WTC11 (cell line): ENCODE measurements at places on chromosomes 7 and 10.

GRCh38 chr10:78762086-78762630, 306.6 kb upstream of the ZMIZ1 start:
- no peak for DNase-seq

GRCh38 chr7:94409200-94409948, 14.7 kb downstream of the COL1A2 start:
- no peak for DNase-seq

GRCh38 chr10:73522263-73522662, 26.4 kb upstream of the PPP3CB start:
- no peak for DNase-seq

- DNase-seq: peak; percentile 52
These were observed 752 bp downstream of the KLF14 start for GRCh38 chr7:130732980-130733930.

DNA sequence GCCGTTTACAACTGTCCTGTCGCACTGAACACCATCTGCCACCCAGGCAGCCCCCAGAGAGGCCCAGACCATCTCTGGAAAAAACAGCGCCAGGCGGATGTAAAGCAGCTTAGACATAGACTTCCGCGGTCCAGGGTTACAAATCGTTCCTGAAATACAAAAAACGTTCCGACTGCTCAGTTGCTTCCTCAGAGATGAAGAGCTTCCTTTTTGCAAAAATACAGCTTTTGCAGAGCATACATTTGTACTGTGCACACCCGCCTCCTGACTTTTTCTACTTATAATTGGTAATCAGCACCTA, 11.4 kb downstream of the DAGLB start:
- no peak for DNase-seq

DNA sequence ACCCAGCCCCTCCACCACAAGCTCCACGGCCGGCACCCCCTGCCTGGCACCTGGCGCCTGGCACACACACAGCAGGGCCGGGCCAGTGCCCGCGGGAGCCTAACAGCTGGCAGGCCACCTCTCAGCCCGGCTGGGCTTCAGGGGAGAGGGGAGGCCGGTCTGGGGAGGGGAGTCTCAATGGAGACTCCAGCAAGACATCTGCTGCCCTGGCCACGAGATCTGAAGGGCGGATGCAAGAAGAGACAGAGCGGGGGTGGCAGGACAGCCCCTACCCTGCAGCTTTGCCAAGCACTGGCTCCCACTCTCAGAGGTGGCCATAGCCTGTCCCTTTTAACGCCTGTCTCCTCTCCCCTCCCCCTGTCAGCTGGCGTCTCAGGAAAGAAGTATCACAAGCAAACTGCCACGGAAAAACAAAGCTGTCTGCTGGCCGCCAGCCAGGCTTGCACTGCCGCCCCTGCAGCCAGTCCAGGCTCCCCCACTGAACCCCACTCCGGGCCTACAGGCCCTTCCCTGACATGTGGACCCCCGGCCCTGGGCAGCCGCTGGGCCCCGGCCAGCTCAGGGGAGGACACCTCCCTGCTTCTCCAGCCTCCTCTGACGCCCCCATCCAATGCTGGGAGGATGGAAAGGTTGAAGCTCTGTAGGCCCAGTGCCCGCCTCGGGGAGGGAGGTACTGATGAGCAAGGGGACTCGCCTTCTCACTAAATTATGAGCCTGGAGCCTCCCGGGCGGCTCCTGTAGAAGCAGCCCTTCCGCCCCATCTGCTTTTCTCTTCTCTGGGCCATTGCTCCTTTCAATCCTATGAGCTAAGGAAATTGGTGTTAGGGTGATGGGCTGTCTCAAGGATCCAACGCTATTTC, 178.4 kb downstream of the ARHGAP12 start:
- DNase-seq: no peak

GRCh38 chr10:64586934-64587503, 1065.8 kb downstream of the REEP3 start:
- no peak for DNase-seq

- DNase-seq: no peak
These were observed 15.7 kb upstream of the ZNF467 start for GRCh38 chr7:149789101-149789500.

- DNase-seq: no peak
These were observed 18.4 kb downstream of the TRIM24 start for GRCh38 chr7:138478499-138478908.

- no peak for DNase-seq
These were observed 22.2 kb upstream of the SH2B2 start for GRCh38 chr7:102264367-102264891.

DNA sequence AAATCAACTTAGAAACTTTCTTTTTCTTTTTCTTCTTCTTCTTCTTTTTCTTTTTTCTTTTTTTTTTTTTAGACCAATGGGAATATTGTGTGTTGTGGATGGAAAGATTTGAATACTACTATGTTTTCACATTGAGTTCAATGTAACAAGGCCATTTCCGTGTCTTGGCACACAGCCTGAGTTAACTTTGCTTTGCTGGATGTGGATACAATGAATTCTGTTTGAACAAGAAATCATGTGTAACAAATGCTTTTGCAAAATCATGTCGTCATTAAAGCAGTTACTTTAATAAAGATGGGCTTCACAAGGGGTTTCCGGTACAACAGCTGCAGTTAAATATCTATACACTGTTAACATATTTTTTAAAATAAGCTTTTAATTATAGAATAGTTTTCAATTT, 13.5 kb upstream of the ENTPD1 start:
- no peak for DNase-seq

DNA sequence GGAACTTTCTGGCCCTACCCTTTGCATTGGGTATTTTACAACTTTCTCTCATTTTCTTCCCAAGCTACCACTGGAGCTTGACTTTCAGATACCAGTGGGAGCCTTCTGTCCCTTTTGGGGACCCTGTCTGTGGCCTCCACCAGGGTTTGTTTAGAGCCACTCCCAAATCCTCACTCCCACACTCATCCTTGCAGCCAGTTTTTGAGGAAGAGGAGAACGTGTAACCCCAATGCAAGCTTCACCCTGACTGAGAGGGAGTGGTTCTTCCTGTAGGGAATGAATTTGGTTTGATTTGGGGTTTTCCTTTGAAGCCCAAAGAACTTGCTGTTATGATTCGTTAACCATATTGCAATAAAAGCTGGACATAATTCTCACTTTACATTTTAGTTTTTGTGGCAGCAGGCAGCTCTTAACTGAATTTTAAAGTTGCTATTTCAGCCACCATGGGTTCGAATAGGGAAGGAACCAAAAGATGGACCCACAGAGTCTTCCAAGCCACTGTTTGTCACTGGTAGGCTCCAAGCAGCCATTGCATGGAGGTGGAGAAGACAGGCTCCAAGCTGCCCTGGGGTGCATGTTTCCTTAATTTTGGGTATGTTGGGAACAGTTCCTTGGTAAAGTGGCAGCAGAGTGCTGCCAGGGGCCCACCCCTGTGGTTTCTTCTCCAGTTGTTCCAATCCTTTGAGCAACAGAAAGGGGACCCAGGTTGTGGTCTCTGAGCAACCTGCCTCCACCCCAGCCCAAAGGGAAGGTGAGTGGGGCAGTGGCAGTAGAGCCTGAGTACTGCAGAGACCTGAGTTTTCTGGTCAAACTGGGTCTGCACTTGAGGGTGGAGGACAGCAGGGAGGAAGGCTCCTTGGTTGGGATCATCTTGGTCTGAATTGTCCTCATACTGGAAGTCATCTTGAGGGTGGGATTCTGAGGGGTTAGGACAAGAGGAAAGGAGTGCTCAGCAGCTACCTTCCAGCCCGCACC, 5.1 kb downstream of the EVX1 start:
- DNase-seq: no peak

GRCh38 chr7:30843741-30844482, 67.7 kb upstream of the AQP1 start:
- no peak for DNase-seq

DNA sequence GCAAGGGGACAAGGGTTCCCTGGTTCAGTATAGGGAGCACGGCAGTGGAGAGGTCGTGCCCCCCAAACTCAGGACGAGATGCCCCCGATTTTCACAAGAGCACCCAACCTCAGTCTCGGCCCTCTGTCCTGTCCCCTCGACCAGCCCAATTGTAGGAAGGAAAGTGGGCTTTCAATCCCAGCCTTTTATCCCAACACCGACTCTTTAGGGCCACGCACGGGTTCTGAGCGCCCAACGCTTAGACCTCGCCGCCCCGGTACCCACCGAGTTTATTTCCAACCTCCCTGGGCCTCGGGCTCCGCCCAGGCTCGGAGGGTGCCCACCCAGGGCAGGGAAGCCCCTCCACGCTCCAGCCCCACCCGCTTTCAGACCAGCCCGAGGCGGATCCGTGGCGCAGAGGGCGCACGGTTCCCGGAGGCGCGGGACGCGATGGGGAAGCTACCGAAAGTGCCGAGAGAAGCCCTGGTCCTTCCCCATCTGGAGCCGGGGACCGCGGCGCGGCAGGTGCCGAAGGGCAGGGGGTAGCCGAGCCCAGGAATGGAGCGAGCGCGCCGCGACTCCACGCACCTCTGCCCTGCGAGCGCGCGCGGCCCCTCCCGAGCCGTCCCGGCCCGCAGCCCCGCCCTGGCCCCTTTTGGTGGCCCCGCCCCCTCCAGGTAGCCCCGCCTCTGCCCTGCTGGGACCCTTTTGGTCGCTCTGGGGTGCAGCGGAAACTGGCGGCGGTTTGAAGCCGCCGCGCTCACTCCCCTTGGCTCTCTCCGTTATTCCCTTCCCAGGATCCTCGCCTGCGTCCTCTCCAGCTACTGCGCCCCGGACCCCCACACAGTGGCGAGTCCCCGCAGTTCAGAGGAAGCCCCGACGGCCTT, 20.4 kb downstream of the GRID2IP start:
- DNase-seq: peak; percentile 80

- no peak for DNase-seq
These were observed 17.7 kb downstream of the WDR91 start for GRCh38 chr7:135193615-135194081.

GRCh38 chr10:12766223-12766622, 235.3 kb downstream of the CCDC3 start:
- DNase-seq: no peak

DNA sequence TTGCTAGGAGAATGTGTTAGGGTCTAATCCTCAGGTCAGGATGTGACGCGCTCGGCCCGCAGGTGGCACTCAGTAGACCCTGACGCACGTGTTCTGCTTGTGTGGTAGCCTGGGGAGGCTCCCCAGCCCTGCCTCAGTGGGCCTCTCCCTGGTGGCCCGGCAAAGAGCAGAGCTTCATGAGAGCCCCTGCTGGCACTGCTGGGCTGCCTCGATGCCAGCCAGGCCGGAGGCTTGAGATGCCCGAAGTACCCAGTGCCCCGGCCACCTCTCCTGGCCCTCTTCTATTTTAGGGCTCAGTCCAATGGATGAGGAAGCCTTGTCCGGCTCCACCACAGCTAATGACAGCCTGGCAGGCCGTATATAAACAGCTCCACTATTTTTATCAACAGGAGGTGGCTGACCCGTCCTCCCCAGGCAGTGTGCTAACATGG, 42.0 kb downstream of the PRF1 start:
- peak; percentile 6 for DNase-seq

DNA sequence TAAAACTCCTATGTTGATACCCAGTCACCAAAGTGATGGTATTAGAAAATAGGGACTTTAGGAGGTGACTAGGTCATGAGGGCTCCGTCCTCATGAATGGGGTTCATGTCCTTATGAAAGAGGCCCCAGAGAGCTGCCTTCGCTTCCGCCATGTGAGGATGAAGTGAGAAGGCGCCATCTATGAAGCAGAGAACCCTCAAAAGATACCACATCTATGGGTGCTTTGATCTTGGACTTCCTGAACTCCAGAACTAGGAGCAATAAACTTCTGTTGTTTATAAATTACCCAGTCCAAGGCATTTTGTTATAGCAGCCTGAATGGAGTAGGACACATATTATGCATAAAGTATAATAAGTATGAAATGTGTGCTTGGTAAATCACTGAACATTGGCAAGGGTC, 8.1 kb upstream of the PDSS1 start:
- no peak for DNase-seq

- no peak for DNase-seq
These were observed 159.8 kb upstream of the STEAP1 start for GRCh38 chr7:89994483-89994882.

GRCh38 chr10:113524539-113525490, 28.0 kb upstream of the HABP2 start:
- no peak for DNase-seq

GRCh38 chr10:110641256-110641655, 2.9 kb upstream of the RBM20 start:
- peak; percentile 70 for DNase-seq

- no peak for DNase-seq
These were observed 58.7 kb upstream of the BTRC start for GRCh38 chr10:101295261-101295660.

- peak; percentile 75 for DNase-seq
These were observed 455.3 kb downstream of the REEP3 start for GRCh38 chr10:63976538-63976937.

GRCh38 chr7:150631866-150632864, at the start of gene GIMAP6:
Gene GIMAP6, minus strand, starts transcription at chr7:150632385. Its CDS starts 2,243 bp downstream, at chr7:150630142.
- DNase-seq: no peak

- peak; percentile 17 for DNase-seq
These were observed 103.0 kb upstream of the LSM8 start for GRCh38 chr7:118080947-118081346.

DNA sequence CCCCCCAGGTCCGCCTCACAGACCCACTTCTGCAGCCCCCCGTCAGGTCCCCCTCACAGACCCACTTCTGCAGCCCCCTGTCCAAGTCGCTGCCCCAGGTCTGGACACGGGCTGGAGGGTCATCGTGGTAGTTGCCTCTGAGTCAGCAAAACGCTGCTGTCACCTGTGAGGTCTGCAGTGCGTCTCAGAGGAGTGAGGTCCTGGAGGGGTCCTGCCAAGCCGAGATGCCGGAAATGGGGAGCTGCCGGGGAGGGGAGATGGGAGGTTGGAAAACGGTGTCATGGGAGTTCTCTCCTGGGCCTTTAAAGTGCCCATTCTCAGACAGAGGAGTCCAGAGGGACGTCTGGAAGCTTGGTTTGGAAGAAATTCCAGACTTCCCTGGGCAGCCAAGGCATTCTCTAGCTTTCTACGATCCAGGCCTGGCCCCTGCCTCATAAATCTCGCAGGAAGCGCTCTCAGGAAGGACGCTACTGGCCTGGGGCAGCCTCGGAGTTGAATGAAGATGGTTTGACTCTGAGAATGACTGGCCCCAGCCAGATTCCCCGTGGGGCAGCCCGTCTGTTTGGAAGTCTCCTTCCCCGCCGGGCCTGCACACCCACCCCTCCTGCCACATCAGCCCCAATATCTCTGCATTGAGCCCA, 38.7 kb downstream of the CALML3 start:
- no peak for DNase-seq
